ENCODE measurements at places on chromosomes 3 and 15.

GRCh38 chr3:172707030-172707429 is 3.8 kb downstream of the NCEH1 start:
- no peak for DNase-seq

- DNase-seq: no peak
Observed at GRCh38 chr3:37015642-37016041, 22.3 kb downstream of the MLH1 start.

GRCh38 chr15:56919031-56919608 is 676 bp downstream of the TCF12 start:
- DNase-seq: peak; percentile 85

GRCh38 chr3:187454085-187454815 is 86.1 kb downstream of the RTP4 start:
- DNase-seq: no peak
